Fibroblast of skin of abdomen (primary cell): ENCODE measurements at places on chromosomes 11 and 22.

- peak; percentile 54 for DNase-seq
Measured at GRCh38 chr11:61783717-61784505, 8.5 kb downstream of the TMEM258 start.

GRCh38 chr22:38305471-38306448 is 11.5 kb downstream of the CSNK1E start:
- peak; percentile 64 for DNase-seq

GRCh38 chr22:35967046-35967397 is 61.6 kb downstream of the RBFOX2 start:
- DNase-seq, result no peak

DNA sequence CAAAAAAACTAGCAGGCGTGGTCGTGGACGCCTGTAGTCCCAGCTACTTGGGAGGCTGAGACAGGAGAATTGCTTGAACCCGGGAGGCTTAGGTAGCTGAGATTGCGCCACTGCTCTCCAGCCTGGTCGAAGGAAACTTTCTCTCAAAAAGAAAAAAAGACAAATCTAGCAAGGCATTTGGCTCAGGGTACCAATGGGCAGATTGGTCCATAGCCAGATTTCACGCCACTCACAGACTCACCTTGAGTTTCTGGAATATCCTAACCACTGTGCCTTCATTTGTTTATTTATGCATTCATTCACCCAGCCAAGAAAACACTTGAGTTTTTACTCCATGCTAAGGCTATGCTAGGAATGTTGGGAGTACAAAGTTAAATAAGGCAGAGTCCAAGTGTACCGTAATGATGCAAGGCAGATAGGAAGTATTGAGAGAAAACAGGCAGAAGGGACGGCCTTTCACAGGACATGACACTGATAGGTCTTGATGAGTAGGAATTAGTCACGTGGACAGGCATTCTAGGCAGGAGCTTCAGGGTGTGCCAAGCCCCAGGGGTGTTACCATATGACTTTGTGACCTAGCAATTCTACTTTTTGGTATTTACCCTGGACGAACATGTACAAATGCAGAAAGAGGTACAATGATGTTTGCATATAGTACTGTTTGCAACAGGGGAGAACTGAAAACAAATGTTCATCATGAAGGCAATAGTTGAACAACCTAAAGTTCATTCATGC is 3.0 kb upstream of the PACSIN3 start:
- DNase-seq, result peak; percentile 62
